ENCODE measurements at places on chromosomes 6 and 20. TPM values are rescaled to one million over a fixed set of nuclear protein-coding genes. Genes with fewer than 3 reads are reported as not detected.

- no peak for DNase-seq
Measured at GRCh38 chr6:55981660-55982059, 106.3 kb upstream of the BMP5 start.

DNA sequence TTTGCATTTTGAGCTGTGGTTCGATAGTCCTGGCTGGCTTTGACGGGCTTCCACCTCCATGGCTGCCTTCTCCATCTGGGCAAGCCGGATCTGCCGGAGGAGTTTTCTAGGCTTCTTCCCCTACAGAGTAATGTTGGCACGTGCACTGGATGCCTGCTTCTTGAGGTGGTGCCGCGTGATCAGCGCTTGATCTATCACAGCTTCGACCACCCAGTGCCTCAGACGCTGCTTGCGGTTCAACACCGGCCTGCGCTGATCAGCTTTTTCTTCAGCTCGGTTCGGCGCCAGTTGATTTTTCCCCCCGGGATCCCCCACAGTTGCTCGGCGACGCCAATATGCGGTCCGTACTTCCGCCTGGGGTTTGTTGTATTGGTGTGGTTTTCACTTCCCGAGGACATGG is 23.5 kb downstream of the FBXO5 start:
- no peak for DNase-seq

DNA sequence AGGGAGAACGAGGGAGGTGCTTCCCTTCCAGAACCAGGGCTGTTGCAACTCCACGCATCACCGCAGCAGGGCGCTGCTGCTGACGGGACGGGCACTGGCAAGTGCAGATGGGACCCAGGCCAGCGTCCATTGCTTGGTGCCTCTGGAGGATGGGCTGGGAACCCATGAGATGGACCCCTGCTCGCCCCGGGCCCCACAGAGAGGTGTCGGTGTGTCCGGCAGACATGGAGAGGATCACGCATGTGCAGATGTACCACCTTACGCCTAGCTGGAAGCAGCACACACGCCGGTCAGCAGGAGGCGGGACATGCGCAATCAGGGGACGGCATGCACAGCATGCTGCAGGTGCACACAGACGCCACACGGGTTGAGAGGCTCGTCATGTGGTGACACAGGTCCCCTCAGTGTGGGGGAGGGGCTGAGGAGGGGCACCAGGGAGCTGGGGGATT is 5.7 kb downstream of the CABLES2 start:
- peak; percentile 49 for DNase-seq

DNA sequence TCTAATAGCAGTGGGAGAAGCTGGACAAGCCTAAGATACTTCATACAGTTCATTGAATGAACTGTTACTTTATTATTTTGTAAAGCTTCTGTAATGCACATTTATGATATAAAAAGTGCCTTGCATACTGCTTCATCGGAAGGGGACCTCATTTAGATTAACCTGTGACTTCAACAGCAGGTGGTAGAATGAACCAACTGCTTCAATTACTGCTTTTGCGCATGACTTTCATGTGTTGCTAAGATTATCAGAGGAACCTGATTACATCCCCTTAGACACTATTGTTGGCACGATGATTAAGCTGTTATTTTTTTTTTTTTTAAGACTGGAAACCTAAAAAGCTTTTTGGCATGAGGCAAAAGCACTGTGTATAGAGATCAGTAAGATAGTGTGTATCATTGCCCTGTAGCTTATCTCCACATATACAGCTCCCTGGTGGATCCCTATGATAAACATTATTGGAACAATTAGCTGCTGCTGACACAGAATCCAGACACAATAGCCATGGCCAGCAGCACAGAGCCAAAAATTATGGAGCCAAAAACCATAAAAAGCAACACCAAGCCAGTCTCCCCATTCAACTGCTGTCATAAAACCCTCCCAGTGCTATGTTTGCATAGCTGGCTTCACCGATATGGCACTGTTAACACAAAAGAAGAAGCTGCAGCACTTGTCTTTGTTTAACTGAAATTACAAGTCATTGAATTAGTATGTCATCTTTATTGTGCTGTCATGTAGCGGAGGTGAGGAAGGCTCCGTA is 731.6 kb upstream of the MMS22L start:
- DNase-seq: no peak

GRCh38 chr6:32685603-32686002 is 19.1 kb upstream of the HLA-DQB1 start:
- DNase-seq: peak; percentile 3

DNA sequence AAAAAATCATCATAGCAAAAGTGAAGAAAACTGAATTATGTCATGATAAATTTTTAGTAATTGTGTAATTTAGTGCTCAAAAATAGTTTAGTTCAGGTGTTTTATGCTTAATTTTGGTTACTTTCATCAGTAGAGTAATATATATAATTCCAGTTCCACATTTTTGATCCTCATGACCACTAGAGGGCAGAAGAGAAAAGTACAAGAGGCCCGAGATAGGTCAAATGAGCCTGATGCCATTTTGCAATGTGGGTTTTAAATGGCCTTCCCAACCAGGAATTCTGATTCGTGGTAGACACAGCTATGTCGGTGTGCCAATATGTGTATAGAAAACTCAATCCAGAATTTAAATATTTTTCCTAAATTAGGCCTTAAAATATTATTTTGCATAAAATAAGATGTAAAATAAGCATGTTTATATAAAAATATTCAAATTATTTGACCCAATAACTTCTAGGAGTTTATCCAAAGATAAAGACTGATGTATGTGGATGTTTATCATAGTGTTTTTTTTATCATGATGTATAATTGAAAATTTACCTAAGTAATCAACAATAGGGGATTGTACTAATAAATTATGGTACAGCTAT is 159.7 kb upstream of the RPS6KA2 start:
- peak; percentile 79 for DNase-seq

DNA sequence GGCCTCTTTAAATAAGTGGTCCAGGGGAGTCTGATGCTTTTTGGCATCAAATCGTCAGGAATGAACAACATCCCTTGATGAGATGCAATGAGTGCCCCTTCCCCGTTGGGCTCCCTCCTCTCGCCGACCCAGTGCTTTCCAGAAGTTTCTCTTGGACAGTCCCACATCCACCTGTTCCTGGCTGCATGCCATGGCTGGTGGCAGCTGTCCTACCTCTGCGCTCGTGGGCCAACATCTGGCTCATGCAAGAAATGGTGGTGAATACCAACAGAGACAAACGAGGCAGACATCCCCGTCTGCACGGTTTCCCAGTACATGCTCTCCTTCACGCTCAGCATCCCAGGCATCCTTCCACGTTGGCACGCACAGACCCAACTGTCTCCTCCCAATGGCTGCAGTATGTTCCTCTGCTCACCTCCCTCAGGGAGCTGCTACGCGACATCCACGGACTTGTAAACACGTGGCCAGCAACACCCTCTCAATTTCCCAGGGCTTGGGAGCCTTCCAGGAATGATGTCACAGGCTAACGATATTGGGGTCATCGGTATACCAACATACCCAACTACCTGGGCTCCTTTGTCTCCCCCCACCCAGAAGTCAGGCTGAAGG is 37.5 kb downstream of the PPP1R3G start:
- DNase-seq: no peak

GRCh38 chr6:45698046-45698445 is 317.6 kb downstream of the CLIC5 start:
- DNase-seq: no peak

DNA sequence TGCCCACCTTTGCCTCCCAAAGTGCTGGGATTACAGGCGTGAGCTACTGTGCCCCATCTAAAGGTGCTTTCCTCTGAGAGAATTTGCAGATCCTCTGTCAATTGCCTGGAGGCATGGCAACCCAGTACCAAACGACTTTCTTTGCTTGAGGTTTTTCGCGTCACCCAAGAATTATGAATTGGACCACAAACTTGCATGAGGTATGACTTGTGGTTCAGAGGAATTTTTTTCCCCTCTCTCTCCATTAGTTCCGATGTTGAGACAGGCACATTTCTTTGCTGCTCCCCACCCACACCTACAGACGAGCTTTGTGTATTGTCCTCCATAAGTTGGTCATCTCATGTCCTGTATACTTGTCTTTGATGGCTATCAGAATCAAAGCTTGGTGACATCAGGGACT is 11.8 kb upstream of the SCAF8 start:
- DNase-seq: peak; percentile 25

DNA sequence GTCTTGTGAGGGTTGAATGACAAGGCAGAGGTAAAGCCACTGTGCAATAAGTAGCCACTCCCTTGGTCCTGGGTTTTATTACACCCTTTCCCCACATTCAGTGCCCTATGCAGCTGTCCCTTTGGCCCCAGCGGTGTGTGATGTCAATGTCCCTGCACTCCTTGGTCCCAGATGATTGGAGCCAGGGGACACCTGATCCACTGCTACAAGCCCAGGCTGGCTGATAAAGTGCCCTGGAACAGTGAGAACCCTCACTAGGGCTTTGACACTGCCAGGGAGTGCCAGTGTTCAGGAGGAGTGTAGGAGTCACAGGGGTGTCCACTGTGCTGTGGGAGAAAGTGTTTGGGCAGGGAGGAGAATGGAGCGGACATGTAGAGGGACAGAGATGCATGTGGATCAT is 30.4 kb downstream of the GABRR1 start:
- no peak for DNase-seq

GRCh38 chr6:72956272-72956671 is 269.0 kb downstream of the KHDC1L start:
- no peak for DNase-seq

DNA sequence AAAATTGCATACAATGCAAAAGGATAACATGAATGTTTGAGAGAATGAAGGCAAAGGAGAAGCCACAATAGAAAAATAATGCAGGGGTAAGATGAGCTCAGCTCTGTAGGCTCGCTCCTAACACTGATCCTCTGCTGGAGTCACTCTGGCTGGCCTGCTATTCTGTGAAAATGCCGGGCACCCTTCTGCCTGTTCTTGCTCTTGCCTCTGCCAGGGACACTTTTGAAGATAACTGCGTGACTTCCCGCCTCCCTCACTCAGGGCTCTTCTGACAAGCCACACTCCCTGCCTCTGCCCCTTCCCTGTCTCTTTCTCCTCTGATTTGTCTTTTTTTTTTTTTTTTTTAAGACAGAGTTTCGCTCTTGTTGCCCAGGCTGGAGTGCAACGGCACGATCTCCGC is 35.3 kb upstream of the MYBL2 start:
- DNase-seq: no peak

DNA sequence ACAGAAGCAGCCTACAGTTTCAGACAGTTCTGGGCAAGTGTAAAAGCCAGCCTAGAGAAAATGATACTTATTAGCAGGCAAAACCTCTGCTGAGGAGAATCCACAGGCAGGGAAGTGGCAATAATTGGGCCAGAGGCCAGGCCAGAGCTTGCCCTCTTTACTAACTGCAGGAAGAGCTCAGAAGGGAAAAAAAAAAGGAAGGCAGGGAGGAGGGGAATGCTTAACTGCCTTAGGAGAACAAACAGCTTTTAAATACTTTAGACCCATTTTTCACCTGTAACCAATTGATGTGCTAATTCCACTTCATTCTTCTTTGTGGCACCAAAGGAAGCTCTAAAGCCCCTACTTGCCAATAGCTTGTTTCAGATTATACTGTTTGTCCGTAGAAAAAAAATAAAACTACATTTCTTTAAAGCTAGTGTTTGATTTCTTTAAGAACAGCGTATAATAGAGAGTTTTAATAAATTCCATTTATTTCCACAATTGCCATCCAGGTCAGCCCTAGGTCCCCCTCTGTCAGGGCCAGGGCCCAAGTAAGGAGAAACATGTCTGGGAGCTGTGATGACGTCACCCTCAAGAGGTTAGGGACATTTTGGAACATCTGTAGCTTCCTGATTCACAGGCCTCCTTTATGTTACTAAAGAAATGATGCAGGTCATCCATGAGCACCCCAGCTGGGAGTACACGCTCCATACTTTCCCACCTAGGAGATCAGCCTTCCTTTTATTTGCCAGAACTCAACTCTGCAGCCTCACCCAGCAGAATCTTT is 384.3 kb downstream of the CDC5L start:
- no peak for DNase-seq

DNA sequence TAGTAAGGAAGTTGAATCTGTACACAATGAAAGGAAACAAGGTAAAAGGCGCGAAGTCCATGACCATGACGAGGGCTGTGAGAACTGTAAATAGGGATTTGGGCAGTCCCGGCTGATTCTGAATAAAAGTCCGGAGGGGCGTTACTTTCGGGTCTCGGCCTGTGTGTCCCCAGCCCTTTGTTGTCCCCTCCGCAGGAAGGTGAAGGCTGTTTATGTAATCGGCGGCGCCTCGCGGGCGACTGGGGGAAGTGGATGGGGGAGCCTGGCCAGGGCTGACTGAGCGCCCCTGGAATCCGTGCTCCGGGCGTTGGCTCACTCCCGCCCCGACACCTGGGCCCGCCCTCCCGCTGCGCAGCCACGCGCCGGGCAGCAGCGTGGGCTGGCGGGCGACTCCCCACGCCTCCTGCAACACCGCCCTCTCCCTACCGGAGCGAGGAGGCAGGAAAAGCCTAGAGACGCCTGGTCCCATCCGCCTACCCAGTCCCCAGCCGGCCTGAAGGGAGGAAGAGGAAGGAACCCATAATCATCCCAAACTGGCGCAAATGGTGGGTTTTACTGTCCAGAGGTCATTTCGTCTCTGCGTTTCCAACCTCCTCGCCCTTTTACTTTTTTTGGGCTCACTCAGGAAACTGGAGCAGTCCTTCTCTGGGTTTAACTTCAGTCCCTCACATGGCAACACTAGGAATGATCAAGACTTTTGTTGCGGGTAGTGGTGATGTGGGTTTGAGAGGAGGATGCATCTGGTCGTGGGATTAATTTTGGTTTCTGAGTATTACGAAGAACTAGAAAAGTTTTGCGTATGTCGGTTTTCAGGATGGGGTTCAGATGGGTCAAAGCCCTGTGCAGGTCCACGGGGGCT is 12.1 kb downstream of the TRIM31 start:
- peak; percentile 7 for DNase-seq

GRCh38 chr6:132669690-132670291 is 10.8 kb upstream of the TAAR1 start:
- peak; percentile 75 for DNase-seq

GRCh38 chr6:119454714-119455113 is 105.2 kb upstream of the MAN1A1 start:
- DNase-seq: no peak

Gene LY6G6F
- total RNA-seq: not detected

Gene MAP7
- total RNA-seq: 13.8 TPM

Gene CASS4
- total RNA-seq: 0.07 TPM

Gene HLA-DPA1
- total RNA-seq: 1.1 TPM

Gene TNXB
- 3.0 TPM for total RNA-seq

Gene KCNK5
- 0.28 TPM for total RNA-seq

Gene REM1
- not detected for total RNA-seq

Gene GSTA3
- total RNA-seq: 0.32 TPM

Gene MATN4
- not detected for total RNA-seq

Gene CLDN20
- total RNA-seq: not detected

Gene KIAA0408
- 0.27 TPM for total RNA-seq

Gene TBX18
- 5.2 TPM for total RNA-seq

Gene IBTK
- 19.6 TPM for total RNA-seq

Gene FKBP1C
- 0.46 TPM for total RNA-seq

All from cardiac muscle cell (in vitro differentiated cells and primary cell).